ENCODE measurements at places on chromosomes 4 and X.

DNA sequence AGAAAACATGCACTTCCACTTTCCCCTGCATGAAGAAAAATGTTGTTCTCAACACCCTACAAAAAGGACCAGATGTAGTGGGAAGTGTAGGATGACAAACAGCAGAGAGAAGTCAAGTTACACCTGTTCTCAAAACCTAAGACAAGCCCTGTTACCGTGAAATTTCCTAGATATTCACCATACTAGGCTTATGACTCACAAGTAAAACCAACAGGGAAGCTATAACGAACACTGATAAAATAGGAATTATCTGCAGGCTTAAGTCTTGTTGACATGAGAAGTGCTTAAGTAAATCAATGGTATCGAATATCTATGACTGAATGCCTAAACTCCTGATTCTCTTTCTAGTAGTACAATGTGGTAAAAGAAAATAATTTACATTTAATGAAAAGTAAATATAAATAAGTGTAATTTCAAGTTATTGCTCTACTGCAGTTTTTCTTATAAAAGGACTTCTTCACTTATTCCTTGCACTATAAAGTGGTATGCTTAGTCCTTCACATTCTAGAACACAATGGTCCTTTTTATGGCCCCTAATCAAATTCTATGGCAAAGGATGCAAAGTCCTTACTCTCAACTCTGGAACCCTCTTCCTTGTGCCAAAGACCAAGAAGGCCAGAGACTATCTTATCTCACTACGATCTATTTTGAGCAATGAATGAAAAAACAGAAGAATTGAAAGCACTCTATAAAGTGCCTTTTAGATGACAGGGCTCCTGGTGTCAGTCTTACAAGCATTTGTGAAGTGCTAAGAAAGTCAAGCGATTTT lies 19.6 kb downstream of the AP1S2 start:
- no peak for DNase-seq

DNA sequence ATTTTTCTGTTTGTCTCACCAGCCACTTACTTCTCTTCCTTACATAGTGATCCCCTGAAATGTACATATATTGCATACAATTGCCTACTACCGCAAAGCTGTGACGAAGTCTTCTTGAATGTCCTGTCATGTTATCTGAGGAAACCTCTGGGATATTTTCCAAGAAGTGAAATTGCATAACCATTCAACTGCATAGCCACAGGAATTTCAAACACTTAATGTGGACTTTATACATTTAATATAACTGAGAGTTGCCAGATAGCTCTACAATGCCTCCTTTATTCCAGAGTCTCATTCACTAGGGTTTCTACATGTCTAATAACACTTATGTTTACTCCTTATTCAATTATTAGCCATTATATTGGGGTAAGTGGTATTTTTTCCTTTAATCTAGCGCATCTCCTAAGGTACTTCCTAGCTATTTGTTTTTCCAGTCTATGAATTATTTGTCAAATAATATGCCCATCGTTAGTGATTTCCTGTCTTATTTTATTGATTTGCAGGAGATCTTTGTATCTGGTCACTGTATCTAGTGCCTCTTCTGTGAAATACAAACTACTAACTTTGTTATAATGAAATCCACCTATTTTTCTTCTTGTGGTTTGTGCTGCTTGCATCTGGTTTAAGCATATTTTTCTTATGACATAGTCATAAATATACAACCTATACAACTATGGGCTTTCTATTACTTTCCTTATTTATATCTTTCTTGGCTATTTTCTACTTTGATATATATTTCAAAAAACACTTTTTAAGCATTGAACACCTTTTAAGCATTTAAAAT lies 69.2 kb upstream of the GRID2 start:
- DNase-seq: peak; percentile 47

GRCh38 chrX:26409636-26410035 lies 193.7 kb downstream of the MAGEB5 start:
- no peak for DNase-seq

GRCh38 chr4:41957634-41958033 lies 22.4 kb downstream of the TMEM33 start:
- no peak for DNase-seq

Data from muscle of leg (tissue), 16 donors.